Upper lobe of right lung (tissue), 1 donor: ENCODE measurements at places on chromosomes 1 and 21. TPM values are rescaled to one million over a fixed set of nuclear protein-coding genes. Genes with fewer than 3 reads are reported as not detected.

Gene HDGF
- 144 TPM for total RNA-seq

Gene LRRC8B
- total RNA-seq: 22.3 TPM

Gene KCND3
- 6.3 TPM for total RNA-seq

Gene UBE2U
- not detected for total RNA-seq

Gene EVI5
- total RNA-seq: 43.7 TPM

Gene SH3BGR
- 3.1 TPM for total RNA-seq

Gene PRAMEF10
- total RNA-seq: not detected
